Colonic mucosa (tissue), 4 donors: ENCODE measurements at places on chromosomes 6 and 20.

- no peak for DNase-seq
Observed at GRCh38 chr6:13907001-13907350, 17.8 kb upstream of the RNF182 start.

- DNase-seq, result no peak
Observed at GRCh38 chr20:62020935-62021701, 44.6 kb downstream of the TAF4 start.

- no peak for DNase-seq
Observed at GRCh38 chr6:125910527-125910926, 46.0 kb upstream of the HINT3 start.

DNA sequence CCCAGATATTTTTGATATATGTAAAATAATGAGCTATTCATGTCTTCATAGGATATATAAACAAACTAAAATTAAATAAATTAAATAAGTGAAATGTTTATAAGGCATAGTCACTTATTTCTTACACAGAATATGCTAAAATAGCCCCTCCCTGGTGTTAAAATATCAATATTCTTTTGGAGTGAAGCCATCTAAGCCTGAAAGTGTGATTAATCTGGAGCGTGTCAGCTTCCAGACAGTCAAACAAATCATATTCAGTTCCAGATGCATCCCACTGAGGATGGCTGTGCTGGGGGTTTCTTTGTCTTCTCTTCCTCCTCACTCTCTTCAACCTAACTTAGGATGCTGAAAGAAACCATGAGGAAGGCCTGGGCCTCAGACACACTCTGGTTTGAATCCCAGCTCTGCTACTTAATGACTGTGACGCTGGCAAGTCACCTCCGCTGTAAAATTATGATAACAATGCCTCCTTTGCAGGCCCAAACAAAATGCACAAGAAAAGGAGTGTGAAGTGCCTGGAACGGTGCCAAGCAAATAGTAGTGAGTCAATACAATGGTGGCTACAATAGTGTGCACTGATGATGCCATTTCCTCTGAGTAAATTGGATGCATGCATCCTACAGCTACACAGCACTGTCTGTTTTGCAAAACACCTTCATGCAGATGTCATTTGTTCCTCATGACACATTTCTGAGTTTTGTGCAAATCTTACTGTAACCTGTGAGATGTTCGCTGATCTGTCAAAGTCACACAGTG is 161.4 kb downstream of the FOXC1 start:
- DNase-seq, result no peak

DNA sequence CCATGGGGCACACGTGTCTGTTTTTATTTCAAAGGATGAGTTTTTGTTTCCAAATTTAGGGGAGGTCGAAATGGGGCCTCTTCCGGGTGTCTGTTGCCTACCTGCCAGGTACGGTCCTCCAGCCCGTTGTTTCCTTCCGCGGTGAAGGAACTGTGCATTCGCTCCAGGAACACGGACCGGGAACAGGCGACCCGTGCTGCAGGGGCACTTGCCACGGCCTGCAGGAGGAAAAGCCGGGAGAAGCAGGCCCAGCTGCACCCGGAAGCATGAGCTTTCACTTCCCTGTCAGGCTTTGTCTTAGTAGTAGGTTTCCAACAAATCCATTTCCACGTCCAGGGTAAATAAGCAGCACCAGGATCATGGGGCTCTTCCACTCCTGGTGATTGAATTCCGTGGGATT is 17.0 kb upstream of the NPEPL1 start:
- no peak for DNase-seq

GRCh38 chr6:32666420-32667300 is at the start of gene HLA-DQB1:
Gene HLA-DQB1, minus strand, starts transcription at chr6:32666657. Its CDS starts 50 bp downstream, at chr6:32666607.
- DNase-seq, result peak; percentile 19

DNA sequence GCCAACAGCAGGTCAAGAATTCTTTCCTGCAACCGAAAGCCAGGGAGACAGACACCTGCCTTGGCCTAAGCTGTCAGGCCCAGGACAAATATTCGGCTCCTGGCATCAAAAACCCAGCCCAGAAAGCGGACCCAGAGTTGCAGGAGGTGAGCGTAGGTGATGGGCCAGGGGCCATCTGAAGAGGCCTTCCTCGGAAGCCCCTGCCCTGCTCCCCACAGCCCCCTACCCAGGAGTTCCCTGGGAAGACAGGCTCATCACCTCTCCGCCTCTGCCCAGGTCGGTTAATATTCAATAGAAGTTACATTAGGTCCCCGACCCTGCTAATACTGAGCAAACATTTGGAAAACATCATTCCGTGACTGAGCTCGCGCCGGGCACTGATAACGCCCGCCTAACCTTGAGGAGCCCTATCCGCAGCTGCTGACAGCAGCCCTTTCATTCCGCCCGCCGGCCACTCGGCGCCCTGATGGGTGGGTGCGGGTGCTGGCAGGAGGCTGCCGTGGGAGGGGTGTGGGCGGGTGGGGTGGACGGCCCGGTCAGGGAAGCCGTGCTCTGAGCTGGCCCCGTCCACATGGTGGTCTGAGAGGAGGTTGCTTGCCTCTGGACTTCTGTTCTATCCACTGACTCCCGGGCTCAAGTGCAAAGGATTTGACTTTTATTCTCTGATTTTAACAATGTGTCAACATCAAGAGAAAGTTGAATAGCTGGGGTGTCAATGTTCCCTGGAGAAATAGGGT is 55.7 kb downstream of the HNF4A start:
- DNase-seq, result no peak

DNA sequence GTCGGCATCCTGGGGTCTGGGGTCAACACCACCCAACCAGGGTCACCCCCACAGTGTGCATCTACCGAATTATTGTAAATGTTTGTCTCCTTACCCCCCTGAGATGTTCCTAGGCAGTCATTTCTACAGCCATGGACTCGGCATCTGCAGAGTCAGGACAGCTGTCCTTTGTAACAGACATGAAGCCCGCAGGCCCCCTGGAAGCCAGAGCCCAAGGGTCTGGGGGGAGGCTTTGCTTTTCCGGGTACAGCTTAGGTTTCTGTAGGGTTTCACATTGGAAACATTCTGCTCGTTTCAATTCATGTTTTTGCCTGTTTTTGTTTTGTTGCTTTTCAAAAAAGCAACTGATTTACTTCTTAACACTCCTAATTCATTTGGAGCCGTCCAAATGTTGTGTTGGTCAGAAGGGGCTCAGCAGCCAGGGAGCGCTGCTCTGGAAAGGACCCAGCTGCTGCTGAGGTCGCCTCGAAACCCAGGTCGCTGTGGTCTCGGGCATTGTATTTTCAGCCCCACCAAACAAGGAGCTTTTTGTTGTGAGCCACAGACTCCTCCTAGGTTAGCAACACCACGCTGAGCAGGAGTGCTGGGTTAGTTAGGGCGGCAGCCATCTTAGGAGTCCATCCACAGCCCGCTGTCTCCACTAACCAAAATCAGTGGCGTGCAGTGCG is 160.4 kb downstream of the TMEM242 start:
- no peak for DNase-seq

GRCh38 chr6:169131390-169131789 is 122.3 kb downstream of the THBS2 start:
- DNase-seq, result no peak

GRCh38 chr6:40896696-40897095 is 142.3 kb downstream of the UNC5CL start:
- no peak for DNase-seq

DNA sequence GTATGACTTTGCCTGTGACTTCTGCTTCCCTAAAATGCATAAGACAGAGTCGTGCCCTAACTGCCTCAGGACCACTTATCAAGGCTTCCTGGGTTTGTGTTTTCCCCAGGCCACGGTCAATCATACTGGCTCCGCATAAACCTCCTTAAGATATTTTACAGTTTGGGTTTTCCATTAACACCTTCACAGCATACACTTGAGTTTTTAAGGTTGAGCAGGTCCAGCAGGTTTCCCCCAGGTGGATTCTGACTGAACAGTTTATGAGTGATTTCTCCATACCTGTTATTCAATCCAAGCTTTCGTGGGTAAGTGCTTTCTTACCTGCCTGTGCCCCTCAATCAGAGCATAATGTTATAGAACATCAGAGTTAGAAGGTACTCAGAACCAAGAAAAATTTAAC is 39.3 kb downstream of the NINL start:
- DNase-seq, result no peak

- no peak for DNase-seq
Observed at GRCh38 chr6:166258854-166259276, 49.3 kb downstream of the PRR18 start.

DNA sequence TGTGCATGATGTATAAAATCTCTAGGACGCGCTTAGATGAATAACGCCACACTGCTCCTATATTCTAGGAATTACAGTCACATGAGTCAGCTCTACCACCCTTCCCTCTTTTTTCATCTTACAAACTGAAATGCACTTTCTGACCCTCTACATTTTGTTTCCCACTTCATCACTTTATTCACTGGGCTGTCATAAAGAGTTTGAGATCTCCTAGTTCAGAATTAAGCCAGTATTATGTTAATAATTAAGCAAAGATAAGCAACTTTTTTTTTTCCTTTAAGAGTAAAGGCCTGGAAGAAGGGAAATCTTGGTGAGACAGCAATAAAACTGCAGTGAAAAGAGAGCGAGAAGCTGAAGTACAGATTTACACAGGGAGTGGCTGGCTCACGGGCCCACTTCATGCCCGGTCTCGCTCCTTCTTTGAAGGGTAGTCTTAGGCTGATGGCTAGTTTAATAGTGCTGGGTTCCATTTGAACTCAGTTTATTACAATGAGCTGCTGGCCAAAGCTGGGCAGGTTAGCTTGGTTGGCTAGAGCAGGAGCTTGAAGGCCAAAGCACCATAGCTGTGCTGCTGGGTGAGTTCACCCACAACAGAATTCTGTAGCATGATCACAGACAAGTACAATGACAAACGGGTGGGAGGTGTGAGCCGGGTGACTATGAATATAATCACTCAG is 110.6 kb downstream of the MAP7 start:
- peak; percentile 68 for DNase-seq

DNA sequence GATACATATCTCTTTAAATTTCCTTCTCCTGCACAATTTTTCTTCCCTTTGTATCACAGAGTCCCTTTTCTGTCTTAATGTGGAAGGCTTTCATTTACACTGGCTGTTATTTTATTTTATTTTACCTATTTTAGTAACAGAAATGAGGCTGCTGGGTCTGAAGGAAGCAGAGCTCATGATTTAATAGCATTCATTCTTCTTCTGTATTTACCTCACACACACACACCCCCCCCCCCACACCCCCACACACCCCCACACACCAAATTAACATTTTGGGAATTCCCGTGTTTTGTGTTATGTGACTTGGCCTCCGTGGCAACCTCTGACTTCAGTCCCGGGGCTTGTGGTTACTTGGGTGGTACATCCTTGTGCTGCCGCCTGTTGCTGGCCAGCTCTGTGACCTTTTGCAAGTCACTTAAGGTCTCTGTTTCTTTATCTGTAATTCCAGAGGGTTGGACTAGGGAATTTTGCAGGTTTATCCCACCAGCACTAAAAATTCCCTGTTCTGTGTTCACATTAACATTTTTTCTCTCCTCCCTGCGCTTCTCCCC is 108.8 kb downstream of the TIAM2 start:
- no peak for DNase-seq

DNA sequence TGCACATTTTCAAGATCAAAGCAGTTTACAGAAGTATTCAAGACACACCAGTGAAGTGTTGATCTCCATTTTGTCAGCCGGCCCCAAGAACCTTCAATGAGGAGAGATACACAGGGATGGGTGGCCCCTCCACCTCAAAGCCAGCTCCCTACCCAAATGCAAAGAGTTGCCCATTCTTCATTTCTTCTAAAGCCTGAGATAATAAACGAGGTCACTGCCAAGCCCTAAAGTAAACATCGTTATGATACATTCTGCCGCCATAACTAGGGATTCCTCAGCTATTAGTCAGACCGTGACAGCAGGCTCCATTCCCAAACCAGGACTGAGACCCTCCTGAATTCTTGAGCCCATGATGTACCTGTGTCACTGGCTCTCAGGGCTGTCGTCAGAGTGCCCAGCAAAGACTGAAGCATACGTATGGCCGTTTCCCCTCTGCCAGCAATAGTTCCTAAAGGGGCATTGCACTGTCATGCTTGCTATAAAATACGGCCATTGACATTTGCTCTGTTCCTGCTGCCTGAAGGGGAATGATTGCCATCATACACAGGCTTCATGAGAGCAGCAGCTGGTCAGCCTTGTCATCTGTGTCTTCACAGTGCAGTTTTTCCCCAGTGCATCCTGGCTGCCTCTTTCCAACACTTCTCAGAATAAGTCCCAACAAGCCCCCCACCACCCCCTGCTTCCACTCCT is 41.7 kb downstream of the ISM1 start:
- DNase-seq, result no peak

- no peak for DNase-seq
Observed at GRCh38 chr20:58877050-58877975, 24.8 kb downstream of the GNAS start.

DNA sequence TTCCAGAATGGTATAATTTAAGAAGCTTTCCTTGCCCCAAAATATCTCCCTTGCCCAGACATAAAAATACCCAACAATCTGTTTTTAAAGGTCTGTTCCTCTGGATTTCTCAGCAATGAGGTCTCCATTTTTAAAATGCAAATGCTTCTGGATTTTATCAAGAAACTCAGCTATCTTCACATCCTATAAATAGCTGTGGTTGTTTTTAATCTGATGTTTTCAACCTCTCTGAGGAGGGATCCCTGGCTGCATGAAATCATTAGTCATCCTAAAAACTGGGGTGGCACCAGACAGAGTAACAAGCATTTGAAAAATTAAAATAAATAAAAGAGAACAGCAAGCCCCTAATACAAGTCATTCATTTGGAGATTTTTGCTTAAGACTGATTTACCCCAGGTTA is 168.5 kb upstream of the ID4 start:
- no peak for DNase-seq

GRCh38 chr6:85128781-85129180 is 321.1 kb upstream of the NT5E start:
- DNase-seq, result no peak

- no peak for DNase-seq
Observed at GRCh38 chr6:7270320-7271204, 42.4 kb downstream of the SSR1 start.

DNA sequence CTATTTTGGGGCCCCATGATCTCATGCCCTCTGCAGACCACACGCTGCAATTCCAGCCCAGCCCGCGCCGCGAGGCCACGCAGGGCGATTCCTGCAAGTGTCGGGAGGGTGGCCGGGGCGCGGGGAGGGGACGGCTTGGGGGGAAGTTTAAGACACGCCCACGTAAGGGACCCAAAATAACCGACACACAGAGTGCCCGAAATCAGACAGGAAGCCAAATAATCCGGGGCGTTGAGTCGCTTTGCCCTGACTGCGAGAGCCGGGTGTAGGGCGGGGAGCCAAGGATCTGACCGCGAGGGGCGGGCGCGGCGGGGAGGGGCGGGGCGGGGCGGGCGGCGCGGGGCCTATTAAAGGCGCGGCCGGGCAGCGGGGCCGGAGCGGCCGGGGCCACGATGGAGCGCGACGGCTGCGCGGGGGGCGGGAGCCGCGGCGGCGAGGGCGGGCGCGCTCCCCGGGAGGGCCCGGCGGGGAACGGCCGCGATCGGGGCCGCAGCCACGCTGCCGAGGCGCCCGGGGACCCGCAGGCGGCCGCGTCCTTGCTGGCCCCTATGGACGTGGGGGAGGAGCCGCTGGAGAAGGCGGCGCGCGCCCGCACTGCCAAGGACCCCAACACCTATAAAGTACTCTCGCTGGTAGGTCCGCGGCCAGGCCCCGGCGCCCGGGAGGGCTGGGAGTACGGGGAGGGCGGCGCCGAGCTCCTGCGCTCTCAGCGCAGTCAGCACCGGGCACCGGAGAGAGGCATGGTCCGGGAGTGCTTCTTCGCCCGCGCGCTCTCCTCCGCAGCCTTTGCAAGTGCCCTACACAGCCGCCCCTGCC is at the start of gene ENPP1:
Gene ENPP1, plus strand, starts transcription at position 377 of the 816 bp plus-strand sequence. Its CDS starts 16 bp downstream, at position 393.
- DNase-seq, result peak; percentile 82
